Hematopoietic multipotent progenitor cell treated with erythropoietin and hydrocortisone succinate and interleukin-3 and kit ligand, for 17 days (in vitro differentiated cells): ENCODE measurements at places on chromosomes 2 and 18.

DNA sequence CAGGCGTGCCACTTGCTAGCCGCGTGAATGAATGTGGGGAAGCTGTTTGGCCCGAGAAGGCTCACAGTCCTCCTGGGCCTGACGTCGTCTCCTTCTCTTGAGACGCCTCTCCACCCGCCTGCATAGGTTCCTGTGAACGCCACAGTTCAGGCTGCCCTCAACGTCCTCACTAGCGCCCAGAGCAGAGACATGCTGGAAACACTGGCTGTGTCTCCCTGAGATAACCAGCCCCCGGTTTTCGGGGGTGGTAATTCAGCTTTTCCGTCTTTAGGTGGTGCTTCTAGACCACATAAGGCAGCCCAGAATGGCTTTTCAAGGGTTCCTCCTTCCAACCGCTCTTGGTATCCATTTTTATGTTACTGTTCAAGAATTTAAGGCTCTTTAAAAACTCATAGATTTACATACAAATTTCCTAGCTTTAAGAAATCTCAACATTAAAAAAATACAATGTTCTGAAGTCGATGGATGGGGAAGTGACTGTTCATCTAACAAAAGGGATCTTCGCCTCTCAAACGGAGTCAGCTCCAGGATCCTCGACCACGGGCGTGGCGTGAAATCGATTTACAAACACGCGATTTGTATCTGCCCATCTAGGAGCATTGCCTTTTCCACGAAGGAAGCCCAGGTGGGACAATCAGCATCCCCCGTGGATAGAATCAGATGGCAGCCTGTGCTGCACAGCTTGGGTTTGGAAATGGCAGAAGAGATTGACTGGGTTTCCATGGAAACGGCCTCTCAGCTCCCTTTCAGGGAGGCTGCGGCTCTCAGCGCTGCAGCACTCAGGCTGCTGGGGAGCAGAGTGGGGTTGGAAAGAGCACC is 110.6 kb upstream of the PXDN start:
- DNase-seq = no peak

DNA sequence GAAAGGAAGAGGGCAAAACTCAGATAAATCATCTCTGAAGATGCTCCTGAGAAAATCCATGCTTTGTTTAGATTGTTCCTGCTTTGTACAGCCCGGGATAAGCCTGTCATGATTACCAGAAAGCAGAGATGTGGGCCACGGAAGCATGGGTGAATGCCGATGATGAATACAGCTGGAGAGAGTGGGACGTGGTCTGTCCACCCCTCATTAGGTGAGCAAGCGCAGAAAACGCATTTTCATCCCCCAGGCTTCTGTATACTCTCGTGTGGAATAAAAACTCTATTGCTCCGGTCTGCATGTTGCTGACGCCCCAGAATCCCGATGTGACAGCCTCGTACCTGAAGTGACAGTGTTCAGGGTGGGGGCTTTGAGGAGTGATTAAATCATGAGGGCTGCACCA is 52.0 kb upstream of the SALL3 start:
- no peak for DNase-seq

GRCh38 chr2:102412199-102412598 is 10.8 kb upstream of the IL18RAP start:
- no peak for DNase-seq

- DNase-seq = no peak
Observed at GRCh38 chr2:239098288-239098970, 250.5 kb downstream of the TWIST2 start.

GRCh38 chr18:5369513-5369912 is 74.0 kb upstream of the ZBTB14 start:
- no peak for DNase-seq

GRCh38 chr2:222176890-222177289 is 121.9 kb downstream of the PAX3 start:
- no peak for DNase-seq

DNA sequence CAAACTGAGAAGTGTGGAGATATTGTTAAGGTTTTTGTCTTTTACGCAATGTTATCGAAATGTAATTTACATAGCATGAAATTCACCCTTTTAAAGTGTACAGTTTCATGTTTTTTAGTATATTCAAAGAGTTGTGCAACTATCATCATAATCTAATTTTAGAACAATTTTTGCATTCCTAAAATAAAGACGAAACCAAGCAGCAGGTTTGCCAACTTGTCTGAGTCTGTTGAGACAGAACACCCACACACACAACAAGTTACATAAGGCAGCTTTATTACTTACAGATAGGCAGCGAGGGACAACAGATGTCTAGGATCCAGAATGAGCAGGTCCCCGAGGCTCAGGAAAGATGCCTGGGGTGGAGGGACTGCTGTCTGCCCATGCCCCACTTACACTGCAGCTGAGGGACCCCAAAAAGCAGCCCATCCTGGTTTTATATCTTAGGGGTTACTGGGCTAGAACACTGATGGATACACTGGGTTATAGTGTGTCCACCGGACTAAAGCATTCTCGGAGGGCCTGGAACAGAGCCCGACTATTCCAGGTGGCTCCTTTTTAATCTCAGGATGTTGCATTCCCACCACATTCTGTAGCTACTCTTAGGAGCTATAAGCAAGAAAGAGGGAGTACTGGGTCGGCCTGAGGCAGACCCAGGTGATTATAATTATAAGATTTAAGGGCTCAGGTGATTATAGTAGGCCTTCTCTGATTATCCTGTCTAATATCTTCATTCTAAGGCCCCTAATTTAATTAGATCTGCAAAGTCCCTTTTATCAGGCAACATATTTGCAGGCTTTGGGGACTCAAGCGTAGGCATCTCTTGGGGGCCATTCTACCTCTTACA is 150.2 kb upstream of the DOK6 start:
- DNase-seq = no peak

- DNase-seq = no peak
Observed at GRCh38 chr2:7724336-7724735, 807.1 kb downstream of the RNF144A start.

GRCh38 chr18:8828798-8829197 is 123.4 kb downstream of the MTCL1 start:
- DNase-seq = no peak

GRCh38 chr2:176117162-176117822 is 714 bp downstream of the HOXD10 start:
- no peak for DNase-seq

DNA sequence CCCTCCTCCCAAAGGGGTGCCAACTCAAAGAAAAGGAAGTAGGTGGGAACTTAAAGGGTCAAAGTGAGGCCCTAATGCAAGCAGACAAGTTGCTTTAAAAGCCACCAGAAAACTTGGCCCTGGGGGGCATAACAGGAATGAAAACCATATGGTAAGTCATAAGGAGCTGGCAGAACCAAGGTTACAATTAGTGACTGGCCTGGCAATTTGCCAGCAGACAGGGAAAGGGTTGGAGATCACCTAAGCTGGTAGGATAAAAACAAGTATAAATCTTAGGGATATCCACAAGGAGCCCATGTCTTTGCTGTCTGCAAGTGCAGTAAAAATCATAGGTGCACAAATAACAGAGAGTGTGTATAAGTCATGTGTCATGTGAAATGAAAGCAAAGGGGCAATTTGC is 256.7 kb upstream of the LRRTM4 start:
- DNase-seq = no peak
